Pulmonary artery endothelial cell (primary cell): ENCODE measurements at places on chromosomes 7 and 10. TPM values are rescaled to one million over a fixed set of nuclear protein-coding genes. Genes with fewer than 3 reads are reported as not detected.
A peak's percentile ranks its signal among the peaks of the same experiment; 100 is the strongest.

GRCh38 chr10:33412653-33413361 lies 78.3 kb upstream of the NRP1 start:
- no peak for DNase-seq

Gene GPR15LG
- total RNA-seq = not detected in 2 replicates

DNA sequence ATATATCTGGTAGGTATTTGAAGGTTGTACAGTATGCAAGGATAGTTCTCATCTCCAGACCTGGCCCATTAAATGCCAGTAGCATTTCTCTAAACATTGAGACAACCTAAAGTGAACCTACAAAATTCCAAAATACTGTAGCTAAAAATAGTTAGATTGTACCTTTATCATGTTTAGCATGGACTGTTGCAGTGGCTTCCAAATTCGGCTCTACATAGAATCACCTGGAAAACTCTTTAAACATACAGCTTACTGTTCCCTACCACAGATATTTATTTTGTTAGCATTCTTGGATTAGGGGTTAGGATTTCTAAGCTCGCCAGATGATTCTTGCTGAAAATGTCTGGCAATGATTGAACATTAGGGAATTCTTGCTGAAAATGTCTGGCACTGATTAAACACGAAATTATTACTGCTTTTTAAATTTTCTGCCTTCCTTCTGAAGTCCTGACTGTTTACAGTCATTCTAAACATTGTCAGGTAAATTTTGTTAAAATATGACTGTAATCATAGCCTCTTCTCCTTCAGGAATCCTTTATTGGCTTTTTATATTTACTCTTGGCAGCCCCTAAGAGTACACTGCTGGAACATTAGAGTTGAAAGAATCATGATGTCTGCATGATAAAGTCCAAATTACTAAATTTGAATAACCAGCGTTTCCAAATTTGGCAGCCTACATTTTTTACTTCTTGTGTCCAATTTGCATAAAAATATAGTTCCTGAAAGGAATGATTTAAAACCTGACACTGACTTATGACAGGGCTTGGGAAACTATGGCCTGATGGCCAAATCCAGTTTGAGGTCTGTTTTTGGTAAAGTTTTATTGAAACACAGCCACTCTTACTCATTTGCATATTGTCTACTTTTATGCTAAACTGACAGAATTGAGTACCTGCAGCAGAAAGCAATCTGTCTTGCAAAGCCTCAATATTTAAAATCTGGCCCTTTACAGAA lies 40.3 kb downstream of the SHOC2 start:
- DNase-seq = no peak

DNA sequence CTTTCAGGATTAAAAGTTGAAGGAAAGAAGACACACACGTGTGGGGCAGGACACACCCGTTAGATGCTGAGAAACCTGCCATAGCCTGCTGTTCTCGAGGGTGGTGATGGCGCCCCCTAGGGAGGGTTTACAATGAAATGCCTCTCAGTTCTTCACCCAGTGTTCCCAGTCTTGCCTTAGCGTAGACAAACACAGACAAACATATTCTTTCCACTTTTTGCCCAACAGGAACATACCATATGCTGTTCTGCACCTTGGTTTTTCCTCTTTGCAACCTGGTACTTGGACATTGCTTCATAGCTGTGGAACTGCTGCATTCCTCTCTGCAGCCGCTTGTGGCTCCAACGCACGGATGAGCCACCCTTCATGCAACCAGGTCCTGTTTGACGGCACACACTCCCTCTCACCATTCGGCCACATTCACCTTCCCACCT lies 23.3 kb upstream of the HSPA12A start:
- no peak for DNase-seq

Gene OR2A5
- total RNA-seq = not detected in 2 replicates

DNA sequence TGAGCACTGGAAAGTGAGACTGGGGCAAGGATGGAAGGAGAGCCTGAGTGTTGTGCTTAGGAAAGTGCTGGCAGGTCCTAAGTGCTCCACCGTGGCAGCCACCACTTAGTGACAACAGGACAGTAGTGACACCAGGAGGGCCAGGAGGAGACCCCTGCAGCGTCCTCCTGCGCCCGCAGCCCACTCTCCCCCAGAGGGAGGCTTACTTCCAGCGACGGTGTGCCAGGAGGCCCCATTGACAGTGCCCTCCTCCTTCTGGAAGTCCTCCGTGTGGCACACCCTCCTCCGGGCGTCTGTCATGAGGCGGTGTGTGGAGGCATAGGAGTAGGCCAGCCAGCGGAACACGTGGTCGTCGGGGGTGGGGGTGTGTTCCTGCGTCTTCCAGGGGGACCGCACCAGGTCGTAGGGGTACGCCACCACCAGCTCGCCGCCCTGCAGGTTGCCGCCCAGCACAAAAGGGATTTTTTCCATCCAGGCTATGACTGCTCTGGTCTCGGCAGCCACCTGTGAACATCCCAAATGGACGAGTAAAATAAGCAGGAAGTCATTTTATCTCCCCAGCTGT lies 95.6 kb downstream of the GPR26 start:
- no peak for DNase-seq

Gene PRLHR
- not detected in 2 replicates for total RNA-seq

Gene EBLN1
- total RNA-seq = not detected in 2 replicates

- DNase-seq = no peak
These were observed 180.6 kb upstream of the CHRM2 start for GRCh38 chr7:136687693-136688322.

Gene SLC26A4
- total RNA-seq = 3.0 and 3.4 TPM in 2 replicates

DNA sequence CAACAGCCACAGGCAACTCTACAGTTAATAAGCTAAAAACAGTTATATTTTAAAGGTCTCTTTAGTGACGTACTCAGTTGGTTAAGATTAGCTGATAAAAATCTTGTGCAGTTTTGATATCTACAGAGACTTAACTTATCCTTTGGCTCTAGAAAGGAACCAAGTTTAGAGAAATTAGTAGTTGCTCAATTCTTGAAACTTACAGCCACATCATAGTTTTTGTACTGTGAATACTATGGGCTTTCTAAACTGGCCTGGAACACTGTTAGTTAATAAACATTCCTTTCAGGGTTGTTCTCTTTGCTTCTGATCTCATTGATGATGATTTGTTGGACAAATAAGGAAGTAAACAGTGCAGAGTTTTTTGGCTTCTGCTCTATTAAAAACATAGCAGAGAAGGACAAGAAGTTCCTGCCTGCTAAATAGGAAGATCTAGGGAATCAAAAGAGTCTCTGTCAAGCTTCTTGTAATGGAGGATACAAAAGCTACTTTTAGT lies 73.1 kb downstream of the MKLN1 start:
- no peak for DNase-seq

DNA sequence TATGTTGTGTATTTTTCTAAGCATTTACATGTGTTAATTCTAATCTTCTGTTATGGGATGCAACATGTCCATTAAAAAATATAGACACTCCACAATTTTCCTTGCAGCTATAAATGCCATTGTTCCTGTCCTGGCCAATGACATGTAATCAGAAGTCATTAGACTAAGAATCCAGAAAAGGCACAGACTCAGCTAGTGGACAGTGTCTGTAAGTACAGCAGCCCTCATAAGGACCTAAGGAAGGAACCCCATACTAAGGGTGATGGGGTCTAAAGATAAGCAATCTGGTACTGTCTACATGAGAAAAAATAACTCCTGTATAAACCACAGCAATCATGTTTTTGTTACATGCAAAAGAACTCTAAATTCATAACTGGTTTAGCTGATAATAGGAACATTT lies 115.9 kb downstream of the GPR85 start:
- no peak for DNase-seq

- DNase-seq = peak; percentile 51
These were observed 1.2 kb upstream of the ATP6V0E2 start for GRCh38 chr7:149872419-149873073.

GRCh38 chr7:111137296-111138192 lies 46.6 kb downstream of the LRRN3 start:
- no peak for DNase-seq

Gene ELN
- total RNA-seq = 0.20 and 0.21 TPM in 2 replicates

Gene NKX1-2
- total RNA-seq = not detected in 2 replicates

Gene TMEM184A
- not detected in 2 replicates for total RNA-seq

Gene NRCAM
- total RNA-seq = 59.2 and 87.2 TPM in 2 replicates

DNA sequence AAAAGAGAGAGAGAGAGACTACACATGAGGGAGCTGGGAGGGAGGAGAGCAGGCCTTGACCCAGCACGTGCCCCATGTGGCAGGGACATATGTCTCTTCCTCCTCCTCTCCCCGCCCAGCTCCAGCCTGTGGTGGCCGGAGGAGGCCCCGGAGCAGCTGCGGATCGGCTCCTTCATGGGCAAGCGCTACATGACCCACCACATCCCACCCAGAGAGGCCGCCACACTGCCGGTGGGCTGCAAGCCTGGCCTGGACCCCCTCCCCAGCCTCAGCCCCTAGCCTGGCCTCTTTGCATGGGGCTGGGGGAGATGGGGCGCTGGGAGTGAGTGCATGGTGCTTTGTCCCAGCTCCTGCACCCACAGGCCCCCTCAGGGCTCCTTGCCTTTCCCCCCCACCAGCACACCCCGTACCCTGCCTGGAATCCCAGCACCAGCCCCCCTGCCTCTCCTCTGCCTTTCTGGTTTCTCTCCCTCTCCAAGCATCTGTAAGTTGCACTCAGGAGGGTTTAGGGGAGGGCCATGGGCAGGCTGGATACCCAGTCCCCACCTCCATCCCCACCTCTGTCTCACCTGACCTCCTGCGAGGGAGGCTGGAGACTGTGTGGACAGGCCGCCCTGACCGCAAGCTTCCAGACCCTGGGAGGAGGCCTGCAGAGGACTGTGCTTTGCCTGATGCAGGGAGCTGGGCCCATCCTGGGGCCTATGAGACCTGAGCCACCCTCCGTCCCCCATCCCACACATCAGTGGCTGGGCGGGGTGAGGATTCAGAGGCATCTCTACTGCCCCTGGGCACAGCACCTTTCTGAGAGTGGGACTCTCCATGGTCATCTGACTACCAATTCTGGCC lies 4.8 kb downstream of the UPK3B start:
- no peak for DNase-seq

Gene CRTAC1
- total RNA-seq = 2.5 and 4.9 TPM in 2 replicates

DNA sequence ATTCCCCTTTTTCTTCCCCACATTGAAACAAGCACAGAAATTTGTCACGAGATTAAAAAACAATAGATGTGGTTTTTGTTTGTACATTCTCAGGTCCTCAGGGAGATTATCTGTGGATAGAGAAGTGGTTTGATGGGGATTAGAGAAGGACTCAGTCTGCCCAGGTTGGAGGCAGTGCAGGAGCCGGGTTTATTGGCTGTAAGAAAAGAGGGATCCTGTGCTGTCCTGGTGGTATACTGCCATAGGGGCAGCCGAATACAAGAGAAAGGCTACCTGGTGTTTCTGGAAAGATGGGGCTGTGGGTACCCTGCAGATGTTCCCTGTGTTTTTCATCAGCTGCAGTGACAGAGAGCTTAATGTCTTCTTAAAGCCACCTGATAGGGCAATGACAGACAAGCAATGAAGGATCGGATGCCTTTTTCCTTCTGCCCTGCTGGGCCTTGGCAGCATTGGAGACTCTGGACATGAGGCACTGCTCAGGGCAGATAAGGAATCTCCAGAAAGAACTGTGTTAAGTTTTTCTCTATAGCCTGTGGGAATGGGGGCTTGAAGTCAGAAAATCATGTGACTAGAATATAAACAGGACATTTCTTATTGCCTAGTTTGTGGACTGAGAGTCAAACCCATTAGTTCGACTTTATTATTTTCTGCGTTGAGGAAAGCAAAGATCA lies 18.1 kb upstream of the GPR141 start:
- no peak for DNase-seq

Gene SPDYE11
- not detected in 2 replicates for total RNA-seq

DNA sequence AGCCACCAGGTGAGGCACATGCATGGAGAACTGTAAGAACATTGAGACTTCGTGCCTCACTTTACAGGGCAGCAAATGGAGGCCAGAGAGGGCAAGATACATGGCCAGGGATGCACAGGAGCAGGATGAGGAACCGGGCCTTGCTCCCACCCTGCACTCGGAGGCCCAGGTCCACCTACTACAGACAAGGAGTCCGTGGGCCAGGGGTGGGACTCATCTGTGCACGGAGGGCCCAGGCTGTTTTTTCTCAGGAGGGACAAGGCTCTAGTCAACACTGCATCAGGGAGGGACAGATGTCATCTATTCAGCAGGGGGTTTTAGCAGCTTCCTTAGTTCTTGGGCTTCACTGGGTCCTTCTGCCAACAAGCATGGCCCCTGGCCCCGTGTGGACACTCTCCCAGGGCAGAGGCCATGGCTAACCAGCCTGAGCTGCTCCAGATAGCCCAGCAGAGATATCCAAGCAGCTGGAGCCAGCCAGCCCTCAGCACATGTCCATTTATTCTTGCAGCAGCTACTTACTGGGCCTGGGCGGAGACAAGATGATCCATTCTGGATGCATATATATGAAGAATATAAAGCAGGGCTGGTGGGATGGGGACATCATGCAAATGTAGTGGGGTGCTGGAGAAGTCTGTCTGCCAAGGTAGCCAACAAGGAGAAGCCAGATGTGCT lies 134.5 kb upstream of the RET start:
- no peak for DNase-seq
